Left forelimb (tissue), 1 donor: ENCODE measurements at places on chromosomes 4 and X.

DNA sequence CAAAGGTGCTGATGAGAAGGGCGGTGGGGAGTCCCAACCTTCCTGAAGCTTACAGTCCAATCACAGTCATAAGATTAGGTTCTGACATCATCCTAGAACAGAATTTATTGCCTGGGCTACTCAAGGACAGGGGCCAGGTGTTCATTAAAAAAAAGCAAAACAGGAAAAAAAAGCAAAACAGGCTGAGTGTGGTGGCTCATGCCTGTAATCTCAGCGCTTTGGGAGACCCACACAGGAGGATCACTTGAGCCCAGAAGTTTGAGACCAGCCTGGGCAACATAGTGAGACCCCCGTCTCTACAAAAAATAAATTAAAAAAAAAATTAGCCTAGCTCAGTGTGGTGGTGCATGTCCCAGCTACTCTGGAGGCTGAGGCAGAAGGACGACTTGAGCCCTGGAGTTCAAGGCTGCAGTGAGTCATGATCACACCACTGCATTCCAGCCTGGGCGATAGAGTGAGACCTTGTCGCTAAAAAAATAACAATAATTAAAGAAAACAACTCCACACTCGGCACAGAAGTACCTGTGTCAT, 3.0 kb downstream of the RAB9A start:
- no peak for DNase-seq

- DNase-seq = no peak
Observed at GRCh38 chrX:154313147-154313546, 17.6 kb downstream of the TKTL1 start.

DNA sequence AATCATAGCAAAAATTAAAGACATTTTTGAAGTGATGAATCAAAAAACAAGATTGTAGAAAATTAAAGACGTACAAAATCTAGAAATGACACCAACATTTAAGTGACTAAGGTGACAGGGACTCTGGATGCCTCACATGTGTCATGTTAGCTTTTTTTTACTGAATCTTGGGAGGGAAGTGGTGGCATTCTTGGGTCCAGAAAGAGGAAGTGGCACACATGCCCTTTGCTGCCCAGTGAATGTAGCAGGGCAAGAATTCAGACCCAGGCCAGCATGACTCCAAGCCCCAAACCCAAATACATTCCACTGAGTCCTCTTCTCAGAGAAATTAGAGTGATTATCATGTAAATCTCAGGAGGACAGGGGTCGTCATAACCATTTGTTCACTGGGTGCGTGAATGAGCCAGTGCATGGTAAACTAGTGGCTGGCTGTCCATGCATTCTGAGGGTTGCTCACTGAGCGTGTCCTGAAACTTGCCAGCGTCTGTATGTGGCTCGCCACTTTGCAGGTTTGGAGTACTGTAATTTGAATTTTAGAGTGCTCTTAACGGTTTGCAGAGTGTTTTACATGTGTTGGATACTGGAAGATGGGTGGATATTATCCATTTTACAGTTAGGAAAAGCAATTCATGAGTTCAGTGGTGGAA, 55.4 kb upstream of the TBC1D14 start:
- DNase-seq = no peak

- no peak for DNase-seq
Observed at GRCh38 chrX:39672405-39672804, 425.4 kb downstream of the BCOR start.

DNA sequence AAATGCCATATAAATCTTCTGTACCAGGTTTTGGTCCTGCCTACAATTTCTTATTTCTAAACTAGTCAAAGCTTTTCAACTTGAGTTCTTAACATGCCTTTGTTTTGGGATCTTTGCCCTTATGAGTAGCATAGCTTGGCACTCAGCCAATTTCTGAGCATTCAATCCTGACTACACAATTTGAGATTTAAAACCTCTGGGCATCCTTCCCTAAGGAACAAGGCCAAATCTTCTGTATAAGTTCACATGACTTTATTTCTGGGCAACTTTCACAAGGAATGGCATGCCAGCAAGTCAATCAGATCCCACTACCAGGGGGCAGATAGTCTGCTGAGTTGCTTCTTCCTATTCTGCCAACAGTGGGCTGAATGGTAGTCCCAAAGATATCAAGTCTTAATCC, 254.2 kb downstream of the ADAMTS3 start:
- DNase-seq = no peak

- no peak for DNase-seq
Observed at GRCh38 chrX:30538271-30538670, 39.3 kb downstream of the TASL start.

GRCh38 chr4:83370640-83370906, 35.9 kb upstream of the HPSE start:
- no peak for DNase-seq

DNA sequence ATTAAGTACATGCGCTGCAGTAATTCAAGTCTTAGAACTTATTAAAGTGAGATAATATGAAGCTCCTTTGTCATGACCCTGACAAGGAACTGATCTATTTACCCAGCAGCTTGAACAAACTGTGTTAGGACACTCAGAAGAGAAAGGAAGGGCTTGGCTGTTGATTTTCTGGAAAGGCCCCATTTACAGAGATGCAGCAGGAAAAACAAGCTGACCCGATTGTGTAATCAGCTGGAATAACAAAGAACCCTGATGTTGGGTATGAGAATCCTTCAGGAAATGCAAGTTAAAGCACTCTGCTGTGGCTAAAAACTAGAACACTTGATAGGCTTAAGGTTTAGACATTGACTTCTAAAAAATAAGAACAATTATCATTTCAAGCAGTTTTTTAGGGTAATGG, 64.8 kb downstream of the TBC1D9 start:
- DNase-seq = no peak

- DNase-seq = no peak
Observed at GRCh38 chr4:153409924-153410501, 56.1 kb upstream of the TMEM131L start.

GRCh38 chr4:102525504-102525903, 24.3 kb downstream of the NFKB1 start:
- DNase-seq = no peak

DNA sequence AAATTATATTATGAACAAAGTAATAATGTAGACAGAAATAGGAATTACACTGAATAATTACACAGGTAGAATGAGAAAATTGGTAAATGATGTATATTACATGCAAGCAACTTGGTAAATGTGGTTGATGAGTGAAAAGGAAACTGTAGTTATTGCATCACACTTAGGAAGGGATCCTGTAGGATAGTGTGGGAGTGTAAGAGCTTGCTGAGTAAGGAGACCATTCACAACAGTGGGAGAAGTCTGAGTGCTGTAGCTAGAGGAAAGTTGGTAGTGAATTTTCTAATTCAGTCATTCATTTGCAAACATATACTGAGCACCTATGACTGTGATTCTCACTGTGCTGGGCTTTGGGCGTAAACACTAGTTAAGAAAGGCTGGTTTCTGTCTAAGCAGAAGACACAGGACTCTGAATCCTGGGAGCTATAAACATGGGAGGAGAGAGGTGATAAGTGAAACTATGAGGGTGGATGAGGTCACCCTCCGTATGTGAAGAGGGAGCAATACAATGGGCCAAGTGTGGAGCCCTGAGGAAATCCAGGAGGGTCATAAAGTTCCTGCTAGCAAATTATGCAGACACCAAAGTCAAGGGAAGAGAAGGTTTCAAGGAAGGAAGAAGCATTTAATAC, 14.2 kb upstream of the CPE start:
- no peak for DNase-seq

- DNase-seq = no peak
Observed at GRCh38 chr4:69054578-69055200, 41.6 kb upstream of the UGT2B7 start.

DNA sequence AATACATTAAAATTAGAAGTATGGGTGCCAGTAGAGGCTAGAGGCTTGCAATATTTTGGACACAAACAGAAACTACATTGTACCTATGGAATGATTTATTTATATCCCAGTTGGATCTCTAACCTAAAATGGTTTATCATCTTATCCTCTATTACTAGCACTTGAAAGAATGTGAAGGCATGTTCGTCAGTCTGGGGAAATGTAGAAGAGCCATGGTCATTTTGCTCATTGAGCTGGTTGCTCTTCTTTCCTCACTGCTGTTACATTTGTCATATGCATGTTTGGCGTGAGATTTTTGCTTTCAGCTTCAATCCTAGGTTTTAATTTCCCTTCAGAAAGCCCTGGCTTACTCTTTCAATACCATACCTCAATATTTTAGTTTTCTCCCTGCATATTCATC, 82.4 kb upstream of the MYOZ2 start:
- no peak for DNase-seq

DNA sequence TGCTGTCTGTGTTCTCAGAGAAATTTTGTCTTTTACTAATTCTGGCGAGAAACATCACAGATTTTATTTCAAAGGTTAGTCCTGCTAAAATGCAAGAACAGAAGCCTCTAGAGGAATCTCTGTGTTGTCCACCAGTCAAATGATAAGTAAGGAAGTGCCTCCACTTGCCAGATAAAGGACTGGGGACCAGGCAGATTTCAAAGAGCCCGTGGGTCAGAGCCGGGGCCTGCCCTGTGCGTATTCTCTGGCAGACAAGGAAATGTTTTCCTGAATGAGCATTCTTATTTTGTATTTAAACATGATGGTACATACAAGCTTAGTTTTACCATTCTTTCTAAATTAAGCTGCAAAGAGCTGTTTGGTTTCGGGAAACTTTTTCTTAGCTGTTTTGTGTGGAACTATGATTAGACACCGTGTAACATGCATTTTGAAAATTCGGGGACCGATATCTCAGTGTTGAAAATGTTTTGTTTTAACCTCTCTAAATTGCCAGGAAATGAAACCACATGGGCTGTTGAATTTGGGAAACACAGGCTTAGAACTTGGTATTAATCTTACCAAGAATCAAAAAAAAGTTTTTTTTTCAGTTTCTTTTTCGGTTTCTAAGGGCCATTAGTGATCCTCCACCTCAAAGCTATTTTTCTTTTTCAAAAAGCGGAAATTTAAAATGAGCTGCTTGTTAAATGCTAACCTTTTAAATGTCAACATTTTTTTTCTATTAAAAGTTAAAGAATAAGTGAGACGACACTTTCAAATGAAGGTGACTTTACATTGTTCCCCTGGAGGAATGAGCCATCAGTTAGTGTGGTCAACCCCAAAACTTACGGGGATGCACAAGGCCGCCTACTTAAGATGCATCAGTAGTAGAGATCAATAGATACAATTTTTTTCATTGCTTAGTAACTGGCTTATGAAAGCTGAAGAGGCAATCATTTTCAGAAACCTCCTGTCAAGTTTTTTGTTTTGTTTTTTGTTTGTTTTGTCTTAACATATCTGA, 89.6 kb upstream of the MTM1 start:
- no peak for DNase-seq

DNA sequence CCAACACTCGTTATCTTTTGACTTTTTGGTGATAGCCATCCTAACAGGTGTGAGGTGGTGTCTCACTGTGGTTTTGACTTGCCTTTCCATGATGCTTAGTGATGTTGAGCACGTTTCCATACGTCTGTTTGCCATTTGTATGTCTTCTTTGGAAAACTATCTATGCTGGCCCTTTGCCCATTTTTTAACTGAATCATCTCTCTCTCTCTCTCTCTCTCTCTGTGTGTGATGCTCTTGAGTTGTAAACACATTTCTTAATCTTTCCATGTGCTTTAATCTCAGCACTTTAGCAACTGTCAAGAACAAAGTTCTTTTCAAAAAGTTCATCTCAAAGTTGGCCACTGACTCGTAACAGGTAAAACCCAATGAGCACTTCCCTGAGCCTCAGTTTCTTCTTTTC, 10.5 kb downstream of the SORBS2 start:
- DNase-seq = no peak

GRCh38 chr4:42633605-42634388, 23.1 kb downstream of the ATP8A1 start:
- DNase-seq = no peak

DNA sequence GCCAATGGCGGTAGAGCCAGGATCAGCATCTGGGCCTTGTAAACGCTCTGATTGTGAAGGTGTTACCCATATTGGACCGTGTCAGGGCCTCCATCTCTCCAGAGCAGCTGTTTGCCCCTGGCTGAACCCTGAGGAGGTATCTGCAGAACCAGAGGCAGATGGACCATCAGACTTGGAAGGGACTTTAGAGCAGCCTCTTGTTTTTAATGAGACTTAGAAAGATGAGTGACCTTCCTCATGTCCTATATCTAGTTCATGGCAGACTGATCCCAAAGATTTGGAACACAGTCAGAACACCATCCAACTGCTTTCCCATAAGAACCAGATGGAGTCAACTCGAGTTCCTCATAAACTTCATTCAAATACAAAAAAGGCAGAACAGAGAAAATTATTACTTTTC, 135.1 kb upstream of the MSX1 start:
- no peak for DNase-seq

- DNase-seq = no peak
Observed at GRCh38 chr4:11701966-11702725, 273.5 kb upstream of the HS3ST1 start.

DNA sequence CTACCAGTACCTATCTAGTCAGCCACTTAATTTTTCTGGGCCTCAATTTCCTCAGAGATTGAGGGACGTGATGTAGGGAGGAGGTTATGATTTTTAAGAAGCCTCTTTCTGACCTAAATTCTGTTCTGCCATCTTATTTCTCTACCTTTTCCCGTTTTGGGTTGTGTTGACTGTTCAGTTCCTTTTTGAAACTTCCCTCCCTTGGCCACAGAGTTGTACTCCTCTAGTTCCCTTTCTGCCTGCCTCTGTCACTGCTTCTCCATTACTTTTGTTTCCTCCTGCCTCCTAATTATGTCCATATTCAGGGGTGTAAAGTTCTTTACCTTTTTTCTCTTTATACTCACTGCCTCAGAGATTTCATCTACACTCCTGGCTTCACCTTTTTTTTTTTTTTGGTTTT, 25.4 kb downstream of the CLCN5 start:
- DNase-seq = no peak

DNA sequence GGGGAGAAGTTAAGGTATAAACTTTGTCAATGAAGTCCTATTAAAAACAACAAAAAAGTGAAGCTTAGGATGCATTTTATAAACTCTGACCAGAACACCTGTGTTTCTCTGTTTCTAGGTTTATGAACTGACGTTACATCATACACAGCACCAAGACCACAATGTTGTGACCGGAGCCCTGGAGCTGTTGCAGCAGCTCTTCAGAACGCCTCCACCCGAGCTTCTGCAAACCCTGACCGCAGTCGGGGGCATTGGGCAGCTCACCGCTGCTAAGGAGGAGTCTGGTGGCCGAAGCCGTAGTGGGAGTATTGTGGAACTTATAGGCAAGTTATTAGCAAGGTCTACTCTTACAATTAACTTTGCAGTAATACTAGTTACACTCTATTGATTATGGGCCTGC, 46.6 kb downstream of the HTT start:
- DNase-seq = no peak

GRCh38 chr4:1383728-1384591, 22.3 kb downstream of the NKX1-1 start:
- no peak for DNase-seq

GRCh38 chr4:122045533-122045932, 93.7 kb upstream of the TRPC3 start:
- DNase-seq = no peak

DNA sequence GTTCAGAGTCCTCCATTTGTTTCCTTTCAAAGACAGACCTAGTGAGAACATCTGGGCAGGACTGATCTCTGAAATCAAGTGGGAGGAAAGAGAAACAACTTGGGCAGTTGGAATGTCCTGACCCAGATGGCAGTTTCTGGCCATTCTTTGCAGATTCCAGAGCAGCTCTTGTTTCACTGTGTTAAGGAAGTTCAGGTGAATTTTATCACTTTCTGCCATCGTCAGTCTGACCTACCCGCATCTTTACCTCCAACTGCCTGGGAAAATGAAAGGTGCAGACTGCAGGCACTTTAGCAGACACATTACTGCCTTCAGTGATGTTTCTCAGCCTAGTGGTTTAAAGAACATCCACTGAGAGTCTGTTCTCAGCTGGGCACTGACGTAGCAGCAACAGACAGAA, 216.2 kb downstream of the CEP135 start:
- no peak for DNase-seq
